ENCODE measurements at places on chromosomes 13 and 19.
A peak's percentile ranks its signal among the peaks of the same experiment; 100 is the strongest.

DNA sequence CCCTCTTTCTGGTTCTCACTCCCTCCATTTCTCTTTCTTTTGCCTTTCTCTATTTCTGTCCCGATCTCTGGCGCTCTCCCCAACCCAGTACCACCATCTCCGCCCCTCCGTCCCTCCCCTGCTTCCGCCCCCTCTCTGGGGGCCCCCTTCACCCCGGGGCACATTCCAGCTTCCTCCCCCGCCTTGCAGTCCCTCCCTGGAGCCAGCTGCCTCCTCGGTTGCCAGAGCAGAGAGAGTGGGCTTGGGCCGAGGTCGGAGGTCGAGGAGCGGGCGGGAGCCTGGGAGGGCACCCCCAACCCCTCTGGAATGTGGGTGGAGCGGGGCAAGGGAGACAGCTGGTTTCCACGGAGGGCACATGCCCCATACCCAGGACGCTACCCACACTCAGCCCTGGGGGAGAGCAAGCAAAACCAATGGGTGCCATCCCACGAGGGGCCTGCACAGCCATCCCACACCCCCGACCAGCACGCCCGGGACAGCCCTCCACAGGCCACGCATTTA, 6.5 kb upstream of the CIRBP start:
- DNase-seq, result no peak

GRCh38 chr19:2494447-2495129, 18.7 kb downstream of the GADD45B start:
- DNase-seq, result peak; percentile 44

- DNase-seq, result no peak
Observed at GRCh38 chr13:89518289-89519077, 1829.0 kb upstream of the MIR17HG start.

- no peak for DNase-seq
Observed at GRCh38 chr13:101289764-101290163, 126.5 kb downstream of the NALCN start.
